ENCODE measurements at places on chromosomes 2 and 18.

GRCh38 chr2:131077182-131077846 is 15.9 kb downstream of the FAM168B start:
- DNase-seq = no peak

- no peak for DNase-seq
Measured at GRCh38 chr2:64932371-64933216, 56.6 kb upstream of the SLC1A4 start.

- no peak for DNase-seq
Measured at GRCh38 chr18:55778788-55779690, 191.0 kb upstream of the TCF4 start.

- DNase-seq = no peak
Measured at GRCh38 chr18:2656237-2656980, 883 bp downstream of the SMCHD1 start.

GRCh38 chr2:172109256-172109987 is 6.7 kb upstream of the DLX2 start:
- no peak for DNase-seq

DNA sequence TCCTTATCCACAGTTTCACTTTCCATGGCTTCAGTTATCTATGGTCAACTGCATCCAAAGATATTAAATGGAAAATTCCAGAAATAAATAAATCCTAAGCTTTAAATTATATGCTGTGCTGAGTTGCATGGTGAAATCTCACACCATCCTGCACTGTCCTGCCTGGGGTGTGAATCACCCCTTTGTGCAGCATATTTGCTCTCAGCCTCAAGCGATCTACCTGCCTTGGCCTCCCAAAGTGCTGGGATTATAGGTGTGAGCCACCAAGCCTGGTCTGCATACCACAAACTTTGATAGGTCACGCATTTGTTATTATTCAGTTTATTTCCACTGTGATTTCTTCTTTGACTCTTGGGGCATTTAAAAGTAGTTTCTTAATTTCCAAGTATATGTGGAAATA is 117.2 kb downstream of the SPIRE1 start:
- no peak for DNase-seq

DNA sequence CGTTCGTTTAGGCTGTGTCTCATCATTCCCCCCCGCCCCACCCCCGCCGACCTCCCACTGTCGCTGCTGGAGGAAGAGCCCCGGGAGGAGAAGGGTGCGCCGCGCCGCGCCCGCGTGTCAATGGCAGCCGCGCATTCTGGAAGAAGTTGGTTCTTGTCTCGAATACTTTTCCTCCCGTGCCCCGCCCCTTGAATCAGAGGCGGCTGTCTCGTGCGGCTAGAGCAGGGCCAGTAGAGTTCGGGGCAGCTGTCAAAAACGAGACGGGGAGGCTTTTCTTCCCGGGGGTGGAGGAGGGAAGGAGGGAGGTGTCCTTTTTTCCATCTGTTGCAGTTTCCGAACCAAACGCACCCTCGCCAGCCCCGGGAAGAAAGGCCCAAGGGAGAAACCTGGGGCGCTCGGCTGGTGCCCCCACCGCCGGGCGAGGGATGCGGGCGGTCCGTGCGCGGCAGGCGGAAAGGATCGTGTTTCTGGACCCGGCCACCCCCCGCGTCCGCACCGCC is 410 bp upstream of the TGIF1 start:
- peak; percentile 47 for DNase-seq

- no peak for DNase-seq
Measured at GRCh38 chr2:200005675-200006074, 50.3 kb downstream of the MAIP1 start.

- DNase-seq = peak; percentile 96
Measured at GRCh38 chr2:15943378-15944280, 3.3 kb downstream of the MYCN start.

DNA sequence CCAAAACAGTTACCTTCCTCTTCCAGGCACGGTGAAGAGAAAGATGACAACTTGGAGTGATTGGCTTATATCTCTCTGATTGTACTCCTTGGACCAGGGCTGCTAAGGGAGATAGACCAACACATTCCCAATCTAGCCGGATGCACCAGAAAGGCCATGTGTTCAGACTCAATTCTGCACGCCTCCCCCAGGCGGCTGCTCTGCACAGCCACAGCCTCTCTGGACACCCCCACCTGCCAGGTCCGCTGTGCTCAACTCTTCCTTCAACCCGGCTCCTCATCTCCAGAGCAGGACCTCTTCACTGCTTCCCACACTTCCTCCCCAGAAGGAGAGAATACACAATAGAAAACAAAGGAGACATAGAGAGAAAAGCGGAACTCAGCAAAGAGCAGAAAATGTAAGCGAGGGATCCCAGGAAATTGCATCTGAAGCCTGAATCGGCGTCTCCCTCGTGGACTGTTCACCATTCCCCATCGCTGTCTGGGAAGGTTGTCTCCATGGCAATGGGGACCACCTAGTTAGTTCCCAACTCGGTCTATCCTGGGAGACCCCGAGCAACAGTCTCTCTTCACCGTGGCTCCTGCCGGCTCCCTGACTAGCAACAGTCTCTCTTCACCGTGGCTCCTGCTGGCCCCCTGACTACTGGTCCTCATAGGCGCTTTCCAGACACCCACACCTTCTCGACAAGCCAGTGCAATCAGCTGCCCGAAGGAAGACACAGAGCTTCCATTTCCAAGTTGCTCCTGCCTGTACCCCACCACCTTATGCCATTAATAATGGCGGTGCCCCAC is 361.7 kb upstream of the MYT1L start:
- DNase-seq = no peak

- no peak for DNase-seq
Measured at GRCh38 chr2:28185153-28185552, 207.5 kb upstream of the FOSL2 start.

DNA sequence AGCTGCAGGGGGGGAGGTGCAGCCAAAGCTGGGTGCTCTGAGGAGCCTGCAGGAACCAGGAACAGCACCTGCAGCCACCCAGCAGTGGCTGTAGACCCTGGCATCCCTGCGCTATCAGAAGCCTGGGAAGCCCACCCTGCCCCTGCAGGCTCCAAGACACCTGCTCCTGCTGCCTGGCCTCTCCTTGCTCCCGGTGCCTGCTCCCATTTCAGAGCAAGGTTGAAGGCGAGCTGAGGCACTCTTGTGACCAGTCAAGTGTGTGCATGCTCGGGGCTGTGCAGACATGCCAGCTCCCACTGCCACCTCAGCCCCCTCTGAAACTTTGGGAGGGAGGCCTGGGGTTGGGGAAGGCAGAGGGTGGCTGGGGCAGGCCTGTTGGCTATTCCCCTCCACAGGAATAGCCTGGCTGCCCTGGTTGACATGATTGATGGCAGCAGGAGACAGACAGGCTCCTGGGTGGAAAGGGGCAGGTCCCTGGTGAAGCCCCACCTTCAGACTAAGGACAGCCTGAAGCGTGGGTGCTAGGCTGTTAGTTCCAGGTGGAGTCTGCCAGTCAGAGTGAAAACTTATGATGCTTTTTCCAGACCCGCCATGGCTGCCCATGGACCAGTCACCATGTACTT is 151.4 kb downstream of the MBD5 start:
- DNase-seq = no peak

Data from NCI-H1694 treated with DMSO at 0.1 percent for 48 hours (cell line).